Cardiac muscle cell (in vitro differentiated cells and primary cell): ENCODE measurements at places on chromosomes 3 and 15. TPM values are rescaled to one million over a fixed set of nuclear protein-coding genes. Genes with fewer than 3 reads are reported as not detected.

DNA sequence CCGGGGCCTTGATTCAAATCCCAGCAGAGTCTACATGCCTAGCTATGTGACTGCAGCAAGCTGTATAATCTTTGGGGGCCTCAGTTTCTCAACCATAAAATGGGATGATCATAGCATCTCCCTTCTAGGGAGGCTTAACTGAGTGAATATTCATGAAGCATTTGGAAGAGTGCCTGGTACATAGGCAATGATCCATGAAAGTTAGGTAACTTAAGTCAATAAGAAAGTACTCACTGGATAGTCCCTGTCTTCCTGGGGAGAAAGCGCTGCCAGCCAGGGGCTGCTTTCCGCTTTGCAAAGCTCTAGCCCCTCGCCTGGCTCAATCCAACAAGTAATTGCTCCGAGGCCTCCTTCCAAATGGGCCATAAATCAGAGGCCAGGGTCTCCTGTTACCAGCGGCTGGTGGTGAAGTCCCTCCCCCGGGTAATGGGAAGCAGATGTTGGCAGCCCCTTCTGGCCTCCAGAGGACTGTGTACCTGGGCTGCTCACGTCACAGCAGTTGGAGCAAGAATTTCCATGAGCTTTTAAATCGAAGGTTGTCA, 521.9 kb upstream of the PROK2 start:
- no peaks in the 10 kb centered on the region for H3K36me3 ChIP-seq
- H3K27me3 ChIP-seq: no peaks in the 10 kb centered on the region
- H3K27ac ChIP-seq: no peak overlapping the region
- peak; percentile 40 for DNase-seq
- H3K4me1 ChIP-seq: no peaks in the 10 kb centered on the region

Gene HEXA
- polyA plus RNA-seq: 108 and 155 TPM in 2 replicates

GRCh38 chr3:134007819-134008218, 21.9 kb downstream of the SLCO2A1 start:
- H3K27me3 ChIP-seq: no peaks in the 10 kb centered on the region
- DNase-seq: no peak
- no peaks in the 10 kb centered on the region for H3K36me3 ChIP-seq
- H3K4me3 ChIP-seq: no peak overlapping the region
- no peak overlapping the region for H3K27ac ChIP-seq

DNA sequence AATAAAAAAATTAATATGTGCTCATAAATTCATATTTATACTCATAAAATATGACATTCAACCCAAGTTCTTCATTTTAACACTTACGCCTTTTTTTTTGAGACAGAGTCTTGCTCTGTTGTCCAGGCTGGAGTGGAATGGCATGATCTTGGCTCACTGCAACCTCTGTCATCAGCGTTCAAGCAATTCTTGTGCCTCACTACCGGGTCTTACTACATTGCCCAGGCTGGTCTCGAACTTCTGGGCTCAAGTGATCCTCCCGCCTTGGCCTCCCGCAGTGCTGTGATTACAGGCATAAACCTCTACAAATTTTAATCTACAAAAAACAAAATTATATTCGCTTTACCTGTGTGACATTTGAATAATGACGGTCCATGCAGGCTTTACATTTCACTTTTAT, 74.1 kb upstream of the SNRPN start:
- H3K27me3 ChIP-seq: no peaks in the 10 kb centered on the region
- H3K36me3 ChIP-seq: peaks cover 2% of the 10 kb centered on the region

DNA sequence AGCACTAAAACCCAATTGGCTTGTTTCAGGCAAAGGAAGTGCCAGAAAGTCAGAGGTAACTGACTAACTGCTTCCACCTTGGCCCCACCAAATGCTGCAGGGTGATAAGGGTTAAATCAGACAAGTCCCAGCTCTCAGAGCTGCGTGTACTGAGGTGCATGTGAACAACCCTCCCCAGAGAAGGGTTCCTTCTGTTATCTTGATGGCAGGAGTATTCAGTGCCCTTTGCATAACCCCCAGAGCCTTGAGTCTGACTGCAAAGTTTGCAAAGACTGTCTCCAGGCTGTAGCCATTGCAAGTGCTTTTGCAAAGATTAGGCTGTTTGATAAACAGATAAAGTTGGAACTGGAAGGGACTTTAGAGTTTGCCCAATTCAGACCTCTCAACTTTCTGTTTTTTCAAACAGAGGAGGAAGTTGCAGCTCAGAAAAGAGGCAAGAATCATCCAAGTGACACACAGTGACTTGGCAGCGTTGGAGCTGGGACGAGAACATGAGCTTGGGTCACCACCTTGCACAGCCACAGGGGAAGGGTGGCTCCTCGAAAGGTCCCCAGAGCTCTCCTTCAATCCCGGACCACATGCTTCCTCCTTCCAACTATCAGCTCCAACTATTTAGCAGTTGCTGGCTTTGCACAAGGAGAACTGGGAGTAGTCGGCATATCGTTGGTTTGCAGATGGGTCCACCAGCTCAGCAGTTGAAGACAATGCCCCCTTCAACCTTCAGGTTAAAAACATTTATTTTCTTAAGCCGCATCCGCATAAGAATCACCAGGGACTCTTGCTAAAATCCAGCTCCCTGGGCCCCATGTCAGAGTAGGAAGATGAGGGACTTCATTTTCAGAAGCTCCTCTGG, 224.8 kb upstream of the HES1 start:
- no peak overlapping the region for H3K27ac ChIP-seq
- H3K4me1 ChIP-seq: peaks cover 8% of the 10 kb centered on the region
- H3K4me3 ChIP-seq: no peak overlapping the region
- H3K36me3 ChIP-seq: no peaks in the 10 kb centered on the region

- no peak overlapping the region for H3K27ac ChIP-seq
- DNase-seq: no peak
These were observed 1.4 kb downstream of the PAQR5 start for GRCh38 chr15:69299943-69300588.

DNA sequence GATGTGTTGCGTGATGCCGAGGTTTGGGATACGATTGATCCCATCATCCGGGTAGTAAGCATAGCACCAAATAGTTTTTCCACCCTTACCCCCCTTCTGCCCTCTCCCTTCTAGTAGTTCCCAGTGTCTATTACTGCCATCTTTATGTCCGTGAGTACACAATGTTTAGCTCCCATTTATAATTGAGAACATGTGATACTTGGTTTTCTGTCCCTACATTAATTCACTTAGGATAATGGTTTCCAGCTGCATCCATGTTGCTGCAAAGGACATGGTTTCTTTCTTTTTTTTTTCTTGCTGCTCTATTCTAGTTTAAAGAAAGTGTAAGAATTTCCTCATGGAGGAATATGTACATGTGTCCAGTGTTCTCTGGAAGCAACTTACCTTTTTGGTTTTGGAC, 51.8 kb downstream of the NSUN3 start:
- no peaks in the 10 kb centered on the region for H3K27me3 ChIP-seq
- no peaks in the 10 kb centered on the region for H3K4me1 ChIP-seq
- DNase-seq: no peak
- H3K36me3 ChIP-seq: no peaks in the 10 kb centered on the region

GRCh38 chr3:134613006-134613520, 37.8 kb downstream of the KY start:
- peaks cover 21% of the 10 kb centered on the region for H3K27me3 ChIP-seq
- DNase-seq: no peak
- H3K27ac ChIP-seq: no peak overlapping the region
- no peaks in the 10 kb centered on the region for H3K4me1 ChIP-seq
- no peak overlapping the region for H3K4me3 ChIP-seq

Gene LTK
- polyA plus RNA-seq: 3.0 and 4.4 TPM in 2 replicates
